ENCODE measurements at places on chromosomes 12 and 14.
A peak's percentile ranks its signal among the peaks of the same experiment; 100 is the strongest.

- no peak for DNase-seq
Observed at GRCh38 chr12:109868182-109869051, 11.9 kb downstream of the GLTP start.

GRCh38 chr12:55244309-55244708 is at the start of gene OR6C74:
Gene OR6C74 (plus strand): TSS chr12:55244609. CDS start chr12:55247288, 2,679 bp downstream.
- no peak for DNase-seq

DNA sequence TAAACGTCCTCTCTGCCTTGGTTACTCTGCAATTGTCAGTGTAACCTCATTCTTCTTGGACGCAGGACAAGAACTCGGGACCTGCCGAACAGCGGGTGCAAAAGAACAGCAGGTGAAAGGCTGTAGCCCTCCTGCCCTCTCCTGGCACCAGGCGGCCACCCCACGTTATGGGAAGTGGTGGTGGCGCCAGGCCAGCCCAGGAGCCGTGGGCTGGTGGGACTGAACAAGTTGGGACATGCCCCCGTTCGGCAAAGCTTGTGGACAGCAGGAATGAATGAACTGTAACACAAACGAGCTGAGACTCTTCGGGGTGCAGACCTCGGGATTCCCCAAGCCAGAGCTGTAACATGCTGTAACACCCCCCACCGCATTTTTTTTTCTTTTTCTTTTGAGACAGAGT is 6.6 kb upstream of the M6PR start:
- DNase-seq, result no peak

- DNase-seq, result no peak
Observed at GRCh38 chr12:110289044-110289710, 8.1 kb downstream of the ATP2A2 start.

DNA sequence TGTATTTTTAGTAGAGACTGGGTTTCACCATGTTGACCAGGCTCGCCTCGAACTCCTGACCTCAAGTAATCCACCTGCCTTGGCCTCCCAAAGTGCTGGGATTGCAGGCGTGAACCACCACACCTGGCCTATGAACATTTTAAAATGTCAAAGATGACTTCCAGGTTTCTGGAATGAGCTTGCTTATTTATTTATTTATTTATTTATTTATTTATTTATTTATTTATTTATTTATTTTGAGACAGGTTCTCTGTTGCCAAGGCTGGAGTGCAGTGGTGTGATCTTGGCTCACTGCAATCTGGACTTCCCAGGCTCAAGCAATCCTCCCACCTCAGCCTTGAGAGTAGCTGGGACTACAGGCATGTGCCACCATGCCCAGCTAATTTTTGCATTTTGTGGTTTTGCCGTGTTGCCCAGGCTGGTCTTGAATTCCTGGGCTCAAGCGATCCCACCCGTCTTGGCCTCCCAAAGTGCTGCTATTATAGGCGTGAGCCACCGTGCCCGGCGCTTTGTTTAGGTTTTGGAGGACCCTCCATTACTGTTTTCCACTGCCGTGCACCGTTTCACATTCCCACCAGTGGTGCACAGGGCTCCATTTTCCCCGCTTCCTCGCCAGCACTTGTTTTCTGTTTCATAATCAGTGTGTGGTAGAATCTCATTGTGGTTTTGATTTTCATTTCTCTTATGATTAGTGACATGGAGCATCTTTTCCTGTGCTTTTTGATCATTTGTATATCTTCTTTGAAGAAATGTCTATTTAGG is 6.4 kb upstream of the CFAP251 start:
- DNase-seq, result no peak

- peak; percentile 98 for DNase-seq
Observed at GRCh38 chr14:101927859-101928258, 36.5 kb upstream of the DYNC1H1 start.

GRCh38 chr12:188910-189621 is 24.9 kb downstream of the SLC6A12 start:
- DNase-seq, result peak; percentile 19

DNA sequence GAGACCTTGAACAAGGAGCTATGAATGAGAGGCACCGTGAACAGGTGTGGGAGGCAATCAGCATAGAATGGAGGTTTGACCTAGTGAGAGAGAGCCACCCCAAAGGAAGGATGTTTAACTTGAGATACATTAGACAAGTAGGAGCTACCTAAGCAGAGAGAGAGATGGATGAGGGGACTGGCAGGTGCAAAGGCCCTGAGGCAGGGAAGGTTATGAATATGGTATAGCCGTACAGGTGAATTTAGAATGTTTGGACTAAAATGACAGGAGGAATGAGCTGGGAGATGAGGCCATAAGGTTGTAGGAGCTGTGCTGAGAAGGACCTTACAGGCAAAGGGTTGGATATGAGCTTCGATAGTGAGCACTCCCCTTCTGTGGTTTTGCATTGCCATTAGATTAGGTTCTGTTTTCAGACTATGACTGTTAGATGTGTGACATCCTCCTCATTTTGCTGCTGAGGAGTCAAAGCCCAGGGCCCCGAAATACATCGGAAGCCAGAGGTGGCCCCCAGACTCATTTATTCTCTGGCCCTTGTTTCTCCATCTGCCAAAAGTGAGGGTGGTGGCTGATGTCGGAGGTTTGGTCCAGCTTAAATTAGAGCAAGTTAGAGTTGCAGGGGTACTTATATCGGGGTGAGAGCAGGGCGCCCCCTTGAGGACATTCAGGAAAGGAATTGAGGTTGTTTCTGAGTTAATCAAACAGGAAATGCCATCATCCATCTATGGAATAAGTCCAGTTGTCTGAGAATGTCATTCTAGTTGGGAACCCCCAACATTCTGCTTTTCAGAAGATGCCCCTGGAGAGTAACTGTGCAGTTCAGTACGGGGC is 29.4 kb downstream of the SLC24A4 start:
- DNase-seq, result peak; percentile 23

- DNase-seq, result no peak
Observed at GRCh38 chr12:97556302-97556779, 93.7 kb downstream of the RMST start.

GRCh38 chr12:94951071-94951934 is 52.2 kb downstream of the NDUFA12 start:
- no peak for DNase-seq

GRCh38 chr14:50109342-50109741 is 7.0 kb downstream of the VCPKMT start:
- DNase-seq, result no peak

DNA sequence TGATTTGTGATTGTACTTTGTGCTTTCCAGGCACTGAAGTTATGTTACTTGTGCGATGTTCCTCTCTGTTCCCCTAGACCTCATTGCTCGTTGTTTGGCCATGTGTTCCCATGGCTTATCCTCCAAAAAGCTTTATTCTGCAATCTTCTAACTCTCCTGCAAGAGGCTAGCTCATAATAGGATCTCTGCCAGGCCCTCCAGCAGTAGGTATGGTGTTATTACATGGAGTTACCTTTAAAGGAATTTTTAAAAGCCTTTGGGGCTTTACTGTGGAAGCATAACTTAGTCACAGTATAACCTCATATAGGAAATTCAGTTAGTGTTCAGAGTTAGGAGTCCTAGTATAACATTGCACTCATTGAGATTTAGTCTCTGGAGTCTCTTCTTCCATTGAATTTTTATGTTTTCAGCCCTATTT is 292.3 kb downstream of the RAD51B start:
- no peak for DNase-seq
